Fibroblast of mammary gland (primary cell): ENCODE measurements at places on chromosomes 12 and 14.

DNA sequence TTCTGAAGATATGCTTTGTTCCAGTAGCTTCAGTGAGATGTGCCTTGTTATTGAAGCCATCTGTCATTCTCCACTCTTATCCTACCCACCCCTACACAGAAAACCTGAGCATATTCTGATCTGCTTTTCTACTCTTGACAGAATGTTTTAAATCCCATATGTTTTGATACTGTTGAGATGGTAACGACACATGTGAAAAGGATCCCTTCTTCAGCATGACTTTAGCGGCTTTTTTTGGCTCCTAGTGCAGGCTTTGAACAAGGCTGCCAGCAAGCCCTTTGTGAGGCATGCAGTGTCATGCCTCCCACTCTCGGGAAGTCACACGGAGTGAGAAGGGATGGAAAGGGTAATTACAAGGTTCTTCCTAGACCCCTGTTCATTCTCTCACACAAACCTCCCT is 228.8 kb upstream of the RGS6 start:
- DNase-seq: peak; percentile 66

DNA sequence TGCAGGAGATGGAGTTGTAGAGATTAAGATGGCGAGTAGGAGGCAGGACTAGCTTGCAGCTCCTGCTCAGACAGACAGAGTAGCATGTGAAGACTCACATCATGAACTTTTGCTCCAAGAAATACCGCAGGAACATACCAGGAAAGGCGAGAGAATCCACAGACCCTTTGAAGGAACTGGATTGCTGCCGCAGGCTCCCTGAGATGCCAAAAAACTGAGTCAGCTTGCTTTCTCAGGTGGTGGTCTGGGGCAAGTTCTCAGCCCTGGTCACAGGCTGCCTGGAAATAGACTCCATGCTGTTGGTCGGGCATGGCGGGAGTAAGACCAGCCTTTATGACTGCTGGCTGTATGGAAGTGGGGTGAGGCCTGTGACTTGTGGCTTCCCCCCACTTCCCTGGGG is 163.6 kb upstream of the NAV3 start:
- DNase-seq: peak; percentile 30

GRCh38 chr12:40137252-40137651 is 31.4 kb upstream of the SLC2A13 start:
- peak; percentile 44 for DNase-seq

DNA sequence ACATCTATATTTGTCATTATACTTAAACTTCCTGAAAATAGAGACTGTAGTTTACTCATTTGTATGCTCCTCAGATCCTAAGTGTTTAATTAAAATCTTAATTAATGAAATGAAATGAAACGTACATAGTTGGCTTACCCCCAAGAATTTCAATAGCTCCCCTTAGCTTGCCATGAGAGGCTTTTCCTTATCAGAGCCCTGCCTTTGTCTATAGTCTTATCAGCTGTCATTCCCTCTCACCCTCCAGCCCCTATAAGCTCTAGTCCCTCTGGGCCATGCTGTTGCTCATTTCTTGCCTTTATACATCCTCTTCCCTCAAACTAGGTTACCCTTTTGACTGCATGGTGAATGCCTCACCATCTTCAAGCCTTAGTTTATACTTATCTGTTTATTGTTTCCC is 1.1 kb upstream of the RTRAF start:
- no peak for DNase-seq

DNA sequence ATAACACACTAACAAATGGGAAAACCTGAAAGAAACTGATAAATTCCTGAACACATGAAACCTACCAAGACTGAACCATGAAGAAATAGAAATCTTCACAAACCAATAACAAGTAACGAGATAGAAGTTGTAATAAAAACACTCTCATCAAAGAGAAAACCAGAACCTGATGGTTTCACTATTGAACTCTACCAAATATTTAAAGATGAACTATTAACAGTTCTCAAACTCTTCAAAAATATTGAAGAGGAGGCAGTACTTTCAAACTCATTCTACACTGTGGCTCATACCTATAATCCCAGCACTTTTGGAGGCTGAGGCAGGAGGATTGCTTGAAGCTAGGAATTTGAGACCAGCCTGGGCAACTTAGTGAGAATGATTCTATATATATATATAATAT is 48.4 kb upstream of the TMTC2 start:
- no peak for DNase-seq

GRCh38 chr14:67963960-67964812 is 144.6 kb downstream of the RAD51B start:
- DNase-seq: peak; percentile 76

- DNase-seq: peak; percentile 82
These were observed 2.6 kb upstream of the OR6J1 start for GRCh38 chr14:22646570-22647254.

DNA sequence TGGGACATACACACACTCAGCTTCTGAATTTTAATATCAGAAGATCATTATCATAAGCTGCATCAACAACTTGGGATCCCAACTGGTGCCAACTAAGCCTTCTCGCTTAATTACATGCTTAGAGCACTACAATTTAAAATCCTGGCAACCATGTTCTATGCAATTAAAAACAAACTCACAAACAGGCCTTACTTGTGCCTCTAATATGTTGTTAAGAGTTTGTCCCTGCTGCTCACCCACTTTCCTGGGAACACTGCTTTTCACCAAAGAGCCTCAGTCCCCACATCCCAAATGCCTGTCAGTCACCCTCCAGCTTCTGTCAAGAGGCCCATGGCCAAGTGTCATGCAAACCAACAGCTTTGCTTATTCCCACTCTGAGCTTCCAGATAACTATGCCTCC is 69.7 kb downstream of the TTC9 start:
- DNase-seq: no peak

DNA sequence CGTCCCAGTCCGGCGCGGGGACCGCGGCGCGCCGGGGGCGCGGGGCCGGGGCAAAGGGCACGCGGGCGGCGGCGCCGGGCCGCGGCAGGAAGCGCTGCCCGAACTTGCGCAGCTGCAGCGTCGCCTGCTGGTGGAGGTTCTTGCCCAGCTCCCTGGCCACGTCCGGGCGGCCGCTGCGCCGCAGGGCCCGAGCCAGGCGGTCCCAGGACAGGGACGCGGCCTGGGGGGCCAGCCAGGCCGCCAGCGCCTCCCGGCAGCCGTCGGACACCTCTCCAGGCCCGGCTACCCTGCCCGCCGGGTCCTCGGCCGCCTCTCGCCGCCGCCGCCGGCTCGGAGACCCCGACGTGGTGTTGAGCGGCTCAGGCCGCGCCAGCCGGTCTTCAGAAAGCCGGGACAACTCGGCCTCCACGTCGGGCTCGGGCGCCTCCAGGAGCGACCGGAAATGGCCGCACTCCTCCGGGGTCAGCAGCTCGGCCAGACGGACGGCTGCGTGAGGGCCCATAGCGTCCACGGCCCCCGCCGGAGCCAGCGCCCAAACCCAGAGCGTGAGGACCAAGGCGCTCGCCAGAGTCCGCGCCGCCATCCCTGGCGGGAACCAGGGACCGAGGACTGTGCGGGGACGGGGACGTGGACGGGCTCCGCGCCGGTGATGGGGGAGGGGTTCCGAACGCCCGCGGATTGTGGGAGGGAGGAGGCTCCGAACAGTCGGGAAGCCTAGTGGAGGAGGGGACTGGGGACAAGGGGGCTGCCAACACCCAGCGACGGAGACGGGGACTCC is 34.0 kb downstream of the FIGNL2 start:
- peak; percentile 72 for DNase-seq

- DNase-seq: no peak
These were observed 236.4 kb downstream of the VRK1 start for GRCh38 chr14:97033556-97034081.

- no peak for DNase-seq
These were observed 147.1 kb downstream of the VRK1 start for GRCh38 chr14:96944297-96944696.

- DNase-seq: no peak
These were observed 136.6 kb downstream of the FGD4 start for GRCh38 chr12:32536000-32536345.

DNA sequence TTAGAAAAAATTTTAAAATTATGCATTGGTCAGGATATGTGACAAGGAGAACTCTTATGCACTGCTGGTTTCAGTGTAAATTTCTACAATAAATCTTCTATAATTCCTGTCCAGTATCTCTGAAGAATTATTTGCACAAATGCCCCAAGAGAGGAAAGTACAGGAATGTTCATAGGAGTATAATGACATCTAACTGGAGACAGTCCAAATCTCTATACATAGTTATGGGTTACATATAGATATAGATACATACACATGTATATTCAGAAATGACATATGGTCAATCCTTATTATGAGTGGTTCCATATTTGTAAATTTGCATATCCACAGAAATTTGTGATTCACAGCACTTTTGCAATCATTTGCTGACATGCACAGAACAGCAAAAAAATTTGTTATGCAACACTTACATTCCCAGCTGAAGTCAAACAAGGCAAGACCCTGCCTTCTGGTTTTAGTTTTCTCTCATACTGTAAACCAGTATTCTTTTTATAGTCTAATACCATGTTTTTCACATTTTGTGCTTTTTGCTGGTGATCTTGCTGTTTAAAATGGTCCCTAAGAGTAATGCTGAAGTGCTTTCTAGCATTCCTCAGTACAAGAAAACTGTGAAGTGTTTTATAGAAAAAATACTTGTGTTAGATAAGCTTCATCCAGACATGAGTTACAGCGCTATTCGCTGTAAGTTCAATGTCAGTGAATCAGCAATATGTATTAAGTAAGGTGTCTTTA is 103.8 kb downstream of the SLC16A7 start:
- peak; percentile 86 for DNase-seq

DNA sequence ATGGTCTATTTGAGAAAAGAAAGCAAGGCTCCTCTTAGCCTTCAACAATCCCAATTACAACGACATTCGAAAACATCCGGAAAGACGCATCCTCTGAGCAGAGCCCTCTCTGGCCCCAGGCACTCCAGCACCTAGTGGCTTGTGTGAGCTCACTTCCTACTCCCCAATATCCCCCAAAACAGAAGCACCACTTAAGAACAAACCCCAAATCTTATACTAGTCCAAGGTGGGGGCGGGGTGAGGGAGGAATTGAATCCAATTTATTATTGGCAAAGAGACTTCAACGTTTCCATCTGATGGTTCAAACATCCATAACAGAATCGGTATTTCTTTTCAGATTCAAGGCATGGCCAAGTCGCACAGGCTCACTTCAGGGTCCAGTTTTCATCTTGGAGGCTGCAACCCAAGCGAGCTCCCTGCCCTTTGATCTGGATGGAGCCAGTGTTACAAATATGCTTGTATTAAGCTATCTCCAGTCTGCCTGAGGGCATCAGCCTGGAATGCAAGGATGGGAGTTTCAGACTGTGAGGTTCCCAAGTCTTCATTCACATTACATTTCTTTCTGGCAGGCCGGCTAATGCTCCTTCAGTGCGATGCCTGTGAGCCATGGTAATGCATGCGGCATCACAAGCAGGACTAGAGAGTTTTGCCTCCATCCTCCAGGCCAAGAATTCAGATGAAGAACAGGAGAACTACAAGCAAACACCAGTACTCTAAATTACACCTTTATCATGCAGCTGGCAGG is 132.5 kb upstream of the FOXN3 start:
- no peak for DNase-seq

- no peak for DNase-seq
These were observed 17.9 kb upstream of the TCL1B start for GRCh38 chr14:95668235-95668772.

- peak; percentile 70 for DNase-seq
These were observed 453.7 kb downstream of the RPL10L start for GRCh38 chr14:46197856-46198255.

- DNase-seq: no peak
These were observed 3.6 kb upstream of the NPAS3 start for GRCh38 chr14:32934881-32935633.

GRCh38 chr14:70281939-70282338 is 77.5 kb downstream of the COX16 start:
- DNase-seq: no peak

DNA sequence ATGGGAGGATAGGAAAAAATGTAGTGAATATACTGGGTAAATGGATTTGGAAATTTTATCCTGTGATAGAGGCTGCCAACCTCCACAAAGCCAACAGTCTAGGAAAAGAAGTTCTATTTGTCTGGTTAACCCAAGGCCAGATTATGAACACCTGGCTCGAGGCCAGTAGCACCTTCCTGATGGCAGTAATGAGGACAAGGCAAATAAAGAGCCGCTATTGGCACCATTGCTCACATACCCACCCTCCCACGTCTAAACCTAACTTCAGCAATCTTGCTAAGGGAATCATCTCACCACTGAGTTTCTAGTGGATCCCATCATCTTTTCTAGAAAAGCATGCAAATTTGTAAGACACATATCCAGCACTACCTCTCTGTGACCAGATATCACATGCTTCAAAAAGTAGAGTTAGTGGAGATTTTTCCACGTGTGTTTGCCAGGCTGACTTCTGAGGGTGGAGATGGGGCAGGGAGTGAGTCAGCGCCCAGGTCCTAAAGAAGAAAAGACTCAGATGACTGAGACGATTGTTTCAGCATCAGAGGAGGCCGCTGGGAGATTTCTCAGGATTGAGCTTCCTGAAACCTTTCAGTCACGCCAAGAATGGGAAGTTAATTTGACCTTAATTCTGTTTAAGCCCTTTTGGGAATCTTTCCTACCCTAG is 362.9 kb downstream of the EMP1 start:
- no peak for DNase-seq

GRCh38 chr12:56280849-56281248 is 14.1 kb downstream of the COQ10A start:
- DNase-seq: no peak

DNA sequence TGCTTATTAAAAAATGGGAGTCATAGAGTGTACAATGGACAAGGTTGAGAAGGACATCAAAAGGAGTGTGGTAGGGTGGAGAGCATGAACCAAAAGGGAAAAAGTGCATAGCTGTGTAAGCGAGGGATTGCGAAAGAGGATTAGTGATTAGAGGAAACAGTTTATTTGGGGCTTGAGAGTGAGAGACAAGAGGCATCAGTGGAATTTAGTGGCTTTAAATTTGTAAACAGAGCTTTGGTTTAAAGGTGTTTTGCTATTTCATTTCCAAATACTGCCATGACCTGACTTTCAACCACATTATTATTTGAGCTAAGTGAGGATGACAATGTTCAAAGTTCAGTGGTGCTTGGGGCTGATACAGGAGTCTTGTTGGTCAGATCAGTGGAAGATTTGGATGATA is 53.4 kb downstream of the SLC16A7 start:
- DNase-seq: no peak

DNA sequence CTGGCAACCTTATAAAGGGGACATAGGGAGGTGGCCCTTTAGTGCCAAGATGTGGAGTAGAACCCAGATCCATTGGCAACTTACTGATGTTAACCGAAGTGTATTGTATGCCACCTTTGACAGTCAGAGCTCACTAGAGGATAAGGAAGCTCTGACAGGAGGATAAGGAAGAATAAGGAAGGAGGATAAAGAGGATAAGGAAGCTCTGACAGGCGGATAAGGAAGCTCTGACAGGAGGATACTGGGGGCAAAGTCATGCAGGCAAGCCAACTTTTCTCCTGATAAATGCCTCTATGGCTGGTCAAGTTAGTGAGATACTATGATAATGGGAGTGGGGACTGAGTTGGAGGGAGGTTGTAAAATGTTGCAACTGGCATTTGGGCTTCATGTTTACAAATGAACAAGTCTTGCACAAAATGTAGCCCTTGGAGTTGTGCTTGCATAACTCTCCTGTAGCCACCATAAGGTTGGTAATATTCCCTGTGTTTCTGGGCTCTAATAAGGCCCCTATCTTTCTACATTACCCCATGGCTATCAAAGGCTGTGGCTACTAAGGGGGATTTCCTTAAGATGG is 17.7 kb upstream of the DHRS2 start:
- DNase-seq: no peak

- peak; percentile 3 for DNase-seq
These were observed 54.7 kb downstream of the PPM1A start for GRCh38 chr14:60303745-60304144.
